T-cell (primary cell): ENCODE measurements at places on chromosomes 3 and 15.
A peak's percentile ranks its signal among the peaks of the same experiment; 100 is the strongest.

DNA sequence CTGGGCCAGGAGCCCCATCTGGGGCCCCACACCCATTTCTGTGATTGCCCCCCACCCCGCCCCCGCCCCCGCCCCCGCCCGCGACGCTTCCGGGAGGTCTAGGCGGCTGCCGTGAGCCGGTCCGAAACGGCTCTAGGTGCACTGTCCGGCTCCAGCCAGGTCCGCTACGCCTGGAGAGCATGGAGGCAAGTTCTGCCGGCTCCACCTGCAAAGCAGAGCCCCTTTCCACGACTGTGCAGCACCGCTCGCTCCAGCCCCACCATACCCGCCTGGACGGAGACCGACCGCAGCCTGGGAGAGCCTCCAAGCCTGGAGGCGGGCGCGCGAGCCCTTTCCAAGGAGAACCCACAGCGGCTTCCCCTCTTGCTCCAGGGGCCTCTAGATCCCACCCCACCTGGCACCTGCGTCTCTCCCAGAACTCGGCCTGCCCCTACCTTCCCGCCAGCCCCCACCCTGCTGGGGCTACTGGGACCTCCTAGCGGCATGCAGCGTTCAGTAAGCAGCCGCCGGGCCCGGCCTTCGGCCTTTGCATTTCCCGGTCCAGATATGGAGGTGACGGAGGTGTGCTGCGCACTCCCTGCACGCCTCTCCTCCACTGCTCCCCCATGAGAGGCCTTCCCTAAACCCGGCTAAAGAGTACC lies 66.2 kb downstream of the KLF13 start:
- no peak for DNase-seq

- no peak for DNase-seq
These were observed 78.9 kb downstream of the CPN2 start for GRCh38 chr3:194272221-194272620.

GRCh38 chr3:175224051-175224450 lies 364.9 kb downstream of the NAALADL2 start:
- DNase-seq = no peak

- DNase-seq = no peak
These were observed 1038.8 kb upstream of the EPHA6 start for GRCh38 chr3:95775486-95776094.

GRCh38 chr15:80635953-80636352 lies 59.2 kb upstream of the ABHD17C start:
- DNase-seq = no peak

GRCh38 chr15:39488516-39488915 lies 92.4 kb upstream of the THBS1 start:
- no peak for DNase-seq

- peak; percentile 46 for DNase-seq
These were observed 21.9 kb downstream of the ABTB1 start for GRCh38 chr3:127694467-127695215.

- no peak for DNase-seq
These were observed 33.5 kb downstream of the SV2B start for GRCh38 chr15:91133511-91133910.

- no peak for DNase-seq
These were observed 73.1 kb upstream of the FBN1 start for GRCh38 chr15:48718646-48719045.

- DNase-seq = no peak
These were observed 244.4 kb upstream of the TRIM42 start for GRCh38 chr3:140433431-140433830.

DNA sequence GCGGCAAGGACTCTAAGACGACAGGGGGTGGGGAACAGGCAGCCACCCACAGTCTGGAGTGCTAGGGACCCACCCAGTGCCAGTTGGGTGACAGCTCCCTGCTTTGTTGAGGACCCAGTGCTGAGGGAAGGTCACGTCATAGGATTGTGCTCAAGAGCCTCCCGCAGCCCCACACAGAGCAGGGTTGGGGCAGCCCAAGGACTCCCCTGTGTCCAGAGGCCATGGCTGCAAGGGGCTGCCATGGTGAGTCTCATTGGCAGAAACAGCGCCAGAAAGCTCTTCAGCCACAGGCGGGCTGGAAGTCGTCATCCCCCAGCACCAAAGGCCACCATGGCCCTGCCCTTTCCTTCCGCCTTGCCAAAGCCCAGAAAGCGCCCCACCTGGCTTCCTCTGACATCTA lies 37.0 kb upstream of the PLXNA1 start:
- no peak for DNase-seq

DNA sequence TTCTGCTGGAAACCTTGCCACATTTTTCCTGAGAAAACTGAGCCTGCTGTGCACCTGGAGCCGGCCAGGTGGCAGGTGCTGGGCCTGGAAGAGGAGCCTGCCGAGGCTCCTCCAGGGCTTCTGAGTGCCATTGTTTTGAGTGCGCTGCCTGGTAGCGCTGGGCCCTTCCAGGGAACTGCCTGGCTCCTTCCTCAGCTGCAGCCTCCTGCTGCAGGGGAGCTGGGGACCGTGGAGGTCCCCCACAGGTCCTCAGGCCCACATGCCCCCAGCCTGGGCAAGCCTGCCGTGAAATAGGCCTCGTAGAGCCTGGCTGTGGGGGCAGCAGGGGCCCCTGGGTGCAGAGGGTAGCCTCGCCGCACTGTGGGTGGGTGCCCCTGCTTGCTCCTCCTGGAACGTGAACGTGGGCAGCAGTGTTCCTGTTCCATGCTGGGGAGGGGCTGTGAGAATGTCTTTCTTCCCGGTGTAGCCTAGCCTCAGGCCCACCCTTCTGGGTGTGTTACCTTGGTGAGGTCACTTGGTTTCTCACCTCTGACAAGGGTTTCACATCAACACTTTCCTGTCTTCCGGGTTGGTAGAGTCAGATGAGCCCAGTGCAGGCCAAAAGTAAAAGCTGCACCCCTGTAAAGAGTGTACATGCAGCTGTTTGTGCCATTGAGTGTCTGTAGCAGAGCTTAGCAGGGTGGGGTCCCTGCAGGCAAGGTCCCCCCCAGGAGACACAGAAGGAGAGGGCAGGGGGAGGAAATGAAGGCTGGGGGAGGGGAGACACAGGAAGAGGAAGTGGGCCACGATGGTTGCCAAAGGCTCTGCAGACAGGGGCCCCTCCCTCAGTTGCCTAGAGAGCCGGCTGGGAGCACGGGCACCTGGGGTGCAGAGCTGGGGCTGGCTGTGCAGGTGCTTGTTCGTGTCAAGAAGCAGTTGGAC lies 34.5 kb downstream of the KLF13 start:
- DNase-seq = peak; percentile 92

DNA sequence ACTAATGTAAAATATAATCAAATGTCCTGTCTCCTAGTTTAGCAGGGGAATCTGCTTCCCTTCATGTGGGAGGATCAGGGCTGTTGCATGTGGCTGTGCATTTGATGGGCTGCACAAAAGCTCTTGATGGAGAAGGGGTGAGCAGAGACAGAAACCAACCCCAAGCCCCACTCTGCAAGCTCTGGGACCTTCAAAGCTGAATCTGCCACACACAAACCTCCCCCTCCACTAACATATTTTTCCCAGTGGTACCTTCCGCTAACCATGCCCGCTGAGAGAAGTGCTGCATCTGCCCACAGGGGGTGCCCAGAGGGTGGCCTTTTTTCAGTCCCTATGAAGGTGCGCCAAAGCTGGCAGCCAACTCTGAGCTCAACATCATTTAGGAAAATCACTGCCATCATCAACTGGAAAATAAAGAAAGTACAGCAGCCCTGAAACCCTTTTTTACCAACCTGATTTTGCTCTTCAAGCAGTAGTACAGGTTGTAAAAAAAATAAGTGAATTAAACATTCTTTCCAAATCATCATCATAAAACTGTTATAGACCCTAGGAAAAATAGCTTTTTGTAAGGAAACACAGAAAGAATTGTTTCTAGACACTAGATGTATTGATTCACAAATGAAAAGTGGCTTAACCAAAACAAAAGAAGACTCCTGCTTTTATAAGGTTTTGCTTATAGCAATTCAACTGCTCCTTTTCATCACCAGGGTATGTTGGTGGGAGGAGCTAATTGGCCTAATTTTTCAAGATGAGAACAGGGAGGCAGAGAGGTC lies 97.0 kb downstream of the HHLA2 start:
- DNase-seq = no peak

DNA sequence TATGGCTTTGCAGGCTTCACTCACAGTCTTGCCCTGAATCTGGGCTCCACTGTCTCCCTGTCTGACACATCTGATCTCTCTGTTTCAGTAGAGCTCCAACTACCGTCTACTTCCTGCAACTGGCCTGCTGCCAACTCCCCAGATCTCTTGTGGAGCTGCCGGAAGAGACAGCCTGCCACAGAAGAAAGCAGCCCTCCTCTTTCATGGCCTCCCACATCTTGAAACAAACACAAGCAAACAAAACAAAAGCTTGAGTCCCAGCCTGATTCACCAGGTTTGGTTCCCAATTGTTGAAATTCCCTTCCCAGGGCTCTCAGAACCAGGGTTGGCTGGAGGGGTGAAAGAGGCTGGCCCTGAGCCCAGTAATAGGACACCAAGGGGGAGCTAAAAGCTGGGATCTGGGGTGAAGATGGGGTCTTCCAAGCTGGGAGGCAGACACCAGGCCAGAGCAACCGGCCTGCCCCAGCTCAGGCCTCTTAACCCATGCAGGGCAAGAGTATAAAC lies 55.3 kb upstream of the CA12 start:
- DNase-seq = peak; percentile 82

DNA sequence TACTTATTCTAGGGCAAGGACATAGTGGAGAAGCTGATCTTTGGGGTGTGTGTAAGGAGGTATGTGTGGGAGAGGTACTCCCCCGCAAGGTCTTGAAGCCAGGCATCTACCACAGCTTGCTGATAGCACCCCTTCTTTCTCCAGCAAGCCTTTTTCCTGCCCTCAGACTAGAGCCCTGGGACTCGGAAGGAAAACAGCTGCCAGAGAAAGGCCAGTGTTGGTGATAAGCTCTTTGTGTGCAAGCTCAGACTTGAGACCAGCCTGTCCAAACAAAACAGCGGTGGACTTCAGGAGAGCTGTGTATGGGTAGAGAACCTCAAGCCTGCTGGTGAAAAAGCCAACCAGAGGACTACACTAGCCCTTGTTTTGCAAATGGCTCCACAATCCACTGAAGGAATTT lies 1028.6 kb downstream of the MCTP2 start:
- DNase-seq = no peak

- DNase-seq = no peak
These were observed 14.6 kb downstream of the ZNF592 start for GRCh38 chr15:84762840-84763572.

- no peak for DNase-seq
These were observed 19.1 kb upstream of the SEC61A1 start for GRCh38 chr3:128033102-128033501.

DNA sequence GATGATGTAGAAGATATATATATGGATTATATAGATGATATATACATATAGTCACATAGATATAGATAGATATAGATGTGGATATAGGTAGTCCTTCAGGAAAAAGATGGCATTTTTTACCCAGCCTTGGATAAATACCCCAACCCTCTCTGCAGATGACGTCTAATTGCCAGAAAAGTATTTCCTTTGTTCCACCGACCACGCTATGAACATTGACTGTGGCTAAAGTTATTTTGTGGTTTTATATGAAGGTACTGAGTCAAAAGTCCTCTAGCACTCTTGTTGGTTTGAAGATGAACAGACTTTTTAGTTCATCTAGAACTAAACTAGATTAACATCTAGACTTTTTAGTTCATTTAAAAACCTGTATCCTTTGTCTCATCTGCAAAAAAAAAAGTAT lies 207.7 kb downstream of the PLOD2 start:
- no peak for DNase-seq

DNA sequence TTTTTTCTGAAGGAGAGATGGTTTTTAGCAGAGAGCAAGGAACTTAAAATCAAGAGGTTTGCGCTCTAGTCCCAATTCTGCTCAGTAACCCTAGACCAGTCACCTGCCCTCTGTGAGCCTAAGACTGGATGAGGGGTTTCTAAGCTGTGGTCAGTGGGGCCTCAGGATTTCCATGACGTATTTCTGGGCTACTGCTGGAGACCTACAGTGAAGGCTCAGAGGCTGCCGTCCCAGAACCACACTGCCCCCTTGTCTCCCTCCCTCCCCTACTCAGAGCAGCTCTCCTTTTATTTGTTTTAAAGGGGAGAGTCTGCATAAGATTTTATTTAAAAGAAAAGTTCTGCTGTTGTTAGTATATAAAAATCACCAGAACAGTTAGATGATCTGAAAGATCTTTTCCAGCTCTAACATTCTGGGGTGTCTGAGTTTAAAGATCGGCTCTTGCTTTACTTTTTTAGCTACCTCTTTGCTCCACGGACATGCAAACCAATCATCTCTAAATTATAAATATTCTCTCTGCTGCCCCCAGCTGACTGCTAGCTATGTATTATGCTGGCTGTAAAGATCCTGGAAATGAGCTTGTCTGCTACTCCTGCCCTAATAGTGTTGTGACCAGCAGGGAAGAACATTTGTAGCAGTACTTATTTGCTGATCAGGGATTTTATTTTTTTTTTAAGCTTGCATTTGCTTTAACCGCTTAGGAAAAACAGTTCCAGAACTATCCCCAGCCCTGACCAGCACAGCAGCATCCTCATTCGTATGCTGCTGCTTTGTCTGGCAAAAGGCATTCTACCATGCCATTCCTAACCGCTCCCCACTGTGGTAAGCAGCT lies 28.6 kb upstream of the NDUFB4 start:
- DNase-seq = no peak

GRCh38 chr3:14533457-14533958 lies 6.6 kb downstream of the GRIP2 start:
- no peak for DNase-seq

DNA sequence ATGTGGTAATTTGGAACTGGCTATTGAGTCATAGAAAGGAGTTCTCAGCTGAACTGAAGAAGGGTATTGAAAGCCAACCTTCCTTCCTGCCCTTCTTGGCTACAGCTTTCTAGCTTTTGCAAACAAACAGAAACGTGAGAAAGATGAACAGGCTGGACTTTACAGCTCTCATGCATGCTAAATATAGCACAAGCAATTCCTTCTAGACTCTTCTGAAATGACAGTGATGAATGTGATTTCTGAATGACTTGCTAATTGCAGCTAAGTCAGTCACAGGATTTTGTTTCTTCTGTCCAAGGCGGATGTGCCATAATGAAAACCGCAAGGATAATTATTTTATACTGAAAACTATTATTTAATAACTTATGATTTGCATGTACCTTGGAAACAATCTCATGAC lies 36.3 kb downstream of the BCHE start:
- no peak for DNase-seq

GRCh38 chr15:97892167-97892938 lies 68.2 kb upstream of the ARRDC4 start:
- DNase-seq = no peak

DNA sequence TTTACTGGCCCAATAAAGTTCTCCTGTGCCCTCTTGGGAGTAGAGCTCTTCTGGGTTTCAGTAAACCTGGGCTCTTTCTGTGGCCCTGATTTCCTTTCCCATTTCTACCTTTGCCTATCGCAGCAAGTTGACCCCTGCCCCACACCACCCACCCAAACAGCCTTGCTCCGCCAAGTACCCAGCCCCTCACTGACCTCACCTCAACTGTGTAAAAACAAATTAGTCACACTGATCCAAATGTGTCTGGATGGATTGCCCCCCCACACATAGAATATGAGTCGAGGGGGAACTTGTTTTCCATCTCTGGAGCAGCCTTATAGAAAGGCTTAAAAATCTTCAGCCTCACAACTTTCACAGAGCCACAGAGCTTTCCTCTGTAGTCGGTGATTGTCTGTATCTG lies 28.6 kb upstream of the VEPH1 start:
- DNase-seq = no peak
